ENCODE measurements at places on chromosomes 3 and 15.

DNA sequence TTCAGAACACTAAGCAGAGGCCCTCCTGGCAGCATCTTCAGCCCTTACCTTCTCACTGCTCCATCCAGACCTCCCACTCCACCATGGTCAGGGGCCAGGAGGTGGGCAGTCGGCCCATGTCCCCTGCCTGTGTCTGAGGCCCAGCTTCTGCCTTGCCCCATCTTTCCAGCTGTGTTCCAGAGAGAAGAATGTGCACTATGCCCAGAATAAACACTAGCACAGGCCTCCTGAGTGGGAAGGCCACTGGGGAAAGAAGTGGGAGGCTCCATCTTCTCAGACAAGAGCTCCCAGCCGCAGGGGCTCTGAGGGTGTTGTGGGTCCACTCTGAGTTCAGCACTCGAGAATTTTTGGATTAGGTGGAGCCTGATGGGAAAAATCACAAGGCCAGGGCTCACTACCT, 44.5 kb downstream of the ADCY5 start:
- no peak for DNase-seq

DNA sequence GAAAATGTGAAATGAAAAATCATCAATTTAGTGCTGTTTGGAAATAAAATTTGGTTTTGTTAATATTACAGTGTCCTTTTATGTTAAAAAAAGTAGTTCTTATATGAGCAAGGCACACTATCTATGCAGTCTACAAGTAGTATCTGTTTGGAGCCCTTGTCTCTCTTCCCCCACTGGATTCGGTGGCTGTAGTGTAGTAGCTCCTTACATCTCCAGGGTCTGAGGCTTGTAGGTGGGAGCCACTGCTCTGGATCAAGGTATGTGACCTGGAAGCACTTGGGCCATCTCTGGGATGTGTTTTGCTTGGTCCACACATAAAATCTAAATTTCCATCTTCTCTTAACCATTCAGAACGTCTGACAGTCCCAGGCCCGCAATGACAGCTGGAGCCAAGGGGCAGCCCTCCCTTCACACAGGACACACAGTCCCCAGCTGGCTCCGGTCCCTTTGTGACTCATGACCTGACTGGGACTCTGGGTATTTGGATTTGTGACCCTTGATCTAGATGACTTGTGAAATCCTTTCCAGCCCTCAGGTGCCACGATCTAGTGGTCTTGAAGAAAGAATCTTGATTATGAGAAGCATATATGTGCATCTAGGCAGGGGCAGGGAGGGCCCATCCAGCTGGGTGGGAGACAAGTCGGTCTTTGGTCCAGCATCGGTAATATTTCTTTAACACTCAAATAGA, 80.0 kb downstream of the USP13 start:
- no peak for DNase-seq

DNA sequence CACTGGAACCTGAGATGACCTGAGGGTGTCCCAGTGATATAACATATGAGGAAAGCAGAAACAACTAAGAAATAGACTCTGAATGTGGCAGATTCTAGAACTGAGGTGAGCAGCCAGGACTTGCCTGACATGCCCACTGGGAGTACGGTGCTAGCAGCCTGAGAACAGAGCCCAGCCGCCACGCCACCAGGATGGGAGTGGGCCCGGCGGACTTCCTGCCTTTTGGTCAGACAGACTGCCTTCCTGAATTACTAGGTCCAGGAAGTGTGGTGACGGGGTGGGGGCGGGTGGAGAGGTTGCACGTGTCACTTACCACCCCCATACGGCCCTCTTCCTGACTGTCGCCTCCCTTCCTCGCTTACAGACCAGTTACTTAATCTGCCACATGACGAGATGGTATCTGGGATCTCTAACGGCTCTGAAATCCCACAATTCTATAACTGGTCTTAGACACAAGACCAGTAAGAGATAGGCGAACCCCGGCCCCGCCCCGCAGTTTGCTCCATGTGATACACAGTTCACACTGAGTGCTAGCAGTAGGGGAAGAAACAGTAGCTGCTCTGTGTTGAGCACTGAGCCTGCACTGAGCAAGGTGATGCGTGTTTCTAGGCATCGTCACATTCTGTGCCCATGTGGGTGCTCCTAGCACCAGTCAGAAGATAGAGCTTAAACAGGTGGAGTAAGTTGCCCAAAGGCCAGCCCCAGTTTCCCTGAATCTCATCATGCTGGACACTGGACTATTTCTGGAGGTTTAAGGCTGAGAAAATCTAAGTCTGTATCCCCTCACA, 95.7 kb downstream of the CPN2 start:
- no peak for DNase-seq

- no peak for DNase-seq
Observed at GRCh38 chr3:138451595-138452162, 17.3 kb downstream of the ESYT3 start.

DNA sequence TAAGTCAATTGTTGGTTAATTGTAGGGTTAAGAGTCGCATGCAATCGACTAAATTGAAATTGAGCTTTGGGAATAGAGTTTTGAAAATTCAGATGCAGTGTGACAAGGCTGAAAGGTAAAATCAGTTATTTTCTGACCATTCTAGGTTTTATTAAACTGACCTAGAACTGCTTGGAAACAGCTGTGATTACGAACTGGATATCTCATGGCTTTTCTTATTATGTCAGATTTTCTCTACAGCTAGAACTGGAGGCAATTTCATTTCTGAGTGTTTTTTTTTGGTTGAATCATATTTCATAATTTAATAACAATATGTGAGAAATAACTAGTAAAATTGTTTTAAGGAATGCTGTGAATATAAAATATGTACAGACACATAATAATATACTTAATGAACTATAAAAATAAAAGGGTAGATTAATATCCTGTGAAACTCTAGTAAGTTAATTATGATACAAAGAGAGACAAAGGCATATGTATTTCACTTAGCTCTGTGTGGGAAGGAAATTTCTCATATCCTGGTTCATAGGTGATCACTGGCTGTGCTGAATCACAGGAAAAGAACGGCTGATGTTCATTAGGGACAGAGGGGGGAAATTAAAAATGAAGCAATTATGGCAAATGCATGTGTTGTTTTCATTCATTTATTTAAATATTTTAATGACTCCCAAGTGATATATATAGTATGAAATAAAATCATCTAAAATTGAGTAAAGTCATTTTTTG, 403.2 kb downstream of the ZIC1 start:
- DNase-seq = no peak

- no peak for DNase-seq
Observed at GRCh38 chr15:67573194-67573593, 30.7 kb downstream of the MAP2K5 start.

DNA sequence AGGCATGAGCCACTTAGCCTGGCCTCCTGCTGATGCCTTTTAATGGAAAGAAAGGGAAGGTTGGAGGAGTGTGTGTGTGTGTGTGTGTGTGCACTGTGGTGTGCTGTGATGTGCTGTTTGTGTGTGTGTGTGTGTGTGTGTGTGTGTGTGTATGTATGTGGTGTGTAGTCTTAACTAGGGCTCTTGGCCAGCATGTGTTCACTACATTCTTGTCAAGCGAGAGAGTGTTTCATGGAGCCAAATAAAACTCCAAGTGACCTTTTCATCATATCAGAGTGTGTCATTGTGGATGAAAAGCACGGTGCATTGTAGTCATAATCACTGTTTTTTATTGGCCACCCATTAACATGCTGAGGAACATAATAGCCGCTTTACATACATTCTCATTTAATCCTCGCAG, 30.8 kb upstream of the BHLHE40 start:
- no peak for DNase-seq

DNA sequence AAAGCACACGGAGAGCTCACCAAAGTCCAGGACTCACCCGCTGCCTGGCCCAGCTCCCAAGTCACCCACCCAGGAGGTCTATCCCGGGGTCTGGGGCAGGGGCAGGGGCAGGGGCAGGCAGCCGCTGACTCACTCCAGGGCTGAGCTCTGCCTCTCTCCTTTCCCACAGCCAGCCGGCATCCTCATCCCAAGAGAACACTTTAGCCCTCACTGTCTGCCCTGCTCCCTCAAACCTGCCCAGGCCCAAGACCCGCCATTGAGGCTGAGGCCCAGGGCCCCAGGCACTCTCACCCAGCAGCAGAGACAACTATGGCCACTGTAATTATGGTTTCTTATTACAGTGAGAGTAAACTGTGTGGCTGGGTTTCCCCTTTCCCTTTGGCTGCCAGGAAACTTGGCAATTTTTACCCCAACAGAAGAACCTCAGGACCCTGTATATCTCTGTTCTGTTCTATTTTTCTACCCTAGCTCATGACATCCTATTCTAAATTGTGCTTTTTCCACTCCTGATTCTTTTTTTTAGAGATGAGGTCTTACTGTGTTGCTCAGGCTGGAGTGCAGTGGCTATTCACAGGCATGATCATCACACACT, 53.0 kb downstream of the IQSEC1 start:
- DNase-seq = no peak

DNA sequence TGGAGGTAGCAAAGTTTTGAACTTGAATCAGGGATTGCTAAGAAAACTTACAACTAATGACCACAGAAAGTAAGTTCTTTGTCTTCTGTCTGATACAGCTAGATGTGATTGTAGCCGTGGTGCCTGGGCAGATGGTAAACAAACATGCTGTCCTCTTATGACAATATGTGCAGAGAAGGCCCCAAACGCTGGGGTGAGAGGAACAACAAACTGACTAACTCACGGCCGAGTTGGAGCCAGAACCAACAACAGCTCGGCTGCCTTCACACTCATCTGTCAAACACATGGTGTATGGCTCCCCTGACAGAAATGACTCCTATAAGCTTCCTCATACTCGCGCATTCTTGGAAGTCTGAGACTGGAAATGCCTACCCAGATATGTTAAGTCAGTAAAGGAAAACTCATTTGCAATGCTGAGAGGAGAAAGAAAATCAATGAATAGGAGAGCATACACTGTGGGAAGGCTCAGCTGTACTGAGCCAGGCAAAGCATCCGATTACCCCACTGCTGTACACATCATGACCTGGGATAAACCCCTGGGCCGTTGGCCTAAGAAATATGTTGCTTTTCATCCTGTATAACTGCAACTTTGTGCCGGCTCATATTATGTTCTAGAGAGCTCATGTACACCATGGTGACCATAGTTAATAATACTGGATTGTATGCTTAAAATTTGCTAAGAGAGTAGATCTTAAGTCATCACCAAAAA, 5.7 kb downstream of the THBS1 start:
- no peak for DNase-seq

GRCh38 chr3:195443391-195443989, 670 bp upstream of the ACAP2 start:
- no peak for DNase-seq

DNA sequence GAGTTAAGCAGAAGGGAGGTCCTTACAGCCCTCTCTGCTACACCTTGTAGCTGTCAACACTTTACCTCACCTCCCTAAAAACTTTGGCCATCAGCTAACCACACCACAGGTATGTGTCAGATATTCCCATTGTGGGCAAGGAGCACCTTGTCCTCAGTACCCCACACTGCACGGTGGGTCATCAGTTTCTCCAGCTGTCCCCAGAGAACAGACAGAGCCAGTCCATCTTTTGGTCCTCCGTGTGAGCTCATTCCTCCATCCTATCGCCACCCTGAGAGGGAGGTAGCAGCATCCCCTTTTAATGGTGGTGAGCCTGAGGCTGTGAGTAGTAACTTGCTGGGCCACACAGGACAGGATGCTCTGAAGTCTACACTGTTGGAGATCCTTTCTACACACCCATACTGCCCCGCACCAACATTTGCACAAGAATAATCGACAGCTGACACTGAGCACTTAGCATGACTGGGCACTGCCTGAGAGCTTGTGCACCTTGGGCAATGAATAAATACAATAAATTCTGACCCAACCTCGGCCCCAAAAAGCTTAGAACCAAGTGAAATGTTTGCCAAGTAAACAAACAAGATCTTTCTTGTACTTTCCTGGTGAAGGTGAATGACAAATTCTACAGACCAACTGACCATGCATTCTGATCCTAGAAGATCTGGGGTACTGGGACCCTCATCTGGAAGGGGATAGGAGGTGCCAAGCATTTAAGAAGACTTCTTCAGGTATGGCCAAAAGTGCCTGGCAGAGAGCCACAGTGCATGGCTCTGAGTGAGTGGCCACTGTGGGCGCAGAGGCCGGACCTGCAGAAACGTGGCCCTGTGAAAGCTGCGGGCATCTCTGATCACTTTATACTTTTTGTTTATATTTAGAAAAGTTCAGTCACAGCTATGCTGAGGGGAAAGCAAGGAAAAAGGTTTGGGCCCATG, 6.9 kb downstream of the CHCHD4 start:
- no peak for DNase-seq

DNA sequence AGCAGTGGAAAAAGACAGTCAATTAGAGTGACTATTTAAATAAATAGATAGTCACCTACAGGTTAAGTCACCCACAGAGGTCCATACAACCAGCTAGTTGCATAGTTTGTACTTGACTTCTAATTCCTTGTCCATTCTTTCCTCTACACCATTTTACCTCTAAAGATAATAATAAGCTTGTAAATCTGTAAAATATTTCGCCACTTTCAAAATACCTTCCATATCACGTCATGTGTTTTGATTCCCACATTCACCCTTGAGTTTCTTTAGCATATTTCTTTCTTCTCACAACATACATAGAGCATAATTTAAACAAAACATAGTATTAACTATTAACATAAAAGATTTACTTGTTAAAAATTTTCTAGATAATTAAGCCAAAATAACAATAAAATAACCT, 689.6 kb downstream of the MECOM start:
- DNase-seq = no peak

GRCh38 chr15:90818251-90819210, 49.9 kb upstream of the FURIN start:
- DNase-seq = no peak

GRCh38 chr3:50737906-50738598, 63.3 kb downstream of the DOCK3 start:
- no peak for DNase-seq

DNA sequence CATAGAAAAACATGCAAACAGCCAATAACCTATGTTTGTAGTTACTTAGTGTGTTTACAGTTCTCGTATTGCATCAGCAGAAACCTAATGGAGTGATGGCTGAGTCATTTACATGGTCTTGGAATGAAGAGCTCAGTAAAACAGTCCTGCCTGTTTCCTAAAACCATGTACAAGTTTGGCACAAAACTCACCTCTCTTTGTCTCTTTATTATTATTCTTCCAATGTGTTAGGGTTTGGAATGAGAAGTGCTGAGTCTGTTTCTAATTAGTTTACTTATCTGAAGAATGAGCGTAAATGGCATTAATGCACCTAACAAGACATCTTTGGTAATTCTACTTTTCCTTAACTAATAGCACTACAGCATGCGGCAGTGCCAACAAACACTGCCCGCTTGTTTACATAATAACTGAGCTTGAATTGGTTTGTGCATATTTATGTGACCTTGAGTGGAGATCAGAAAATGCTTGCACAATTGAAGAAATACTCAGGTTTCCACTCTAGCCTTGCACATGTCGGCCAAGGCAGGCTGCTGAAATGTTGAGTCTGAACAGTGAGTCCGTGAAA, 385.4 kb upstream of the SEMA6D start:
- no peak for DNase-seq

- no peak for DNase-seq
Observed at GRCh38 chr15:31300981-31301672, 25.5 kb upstream of the KLF13 start.

DNA sequence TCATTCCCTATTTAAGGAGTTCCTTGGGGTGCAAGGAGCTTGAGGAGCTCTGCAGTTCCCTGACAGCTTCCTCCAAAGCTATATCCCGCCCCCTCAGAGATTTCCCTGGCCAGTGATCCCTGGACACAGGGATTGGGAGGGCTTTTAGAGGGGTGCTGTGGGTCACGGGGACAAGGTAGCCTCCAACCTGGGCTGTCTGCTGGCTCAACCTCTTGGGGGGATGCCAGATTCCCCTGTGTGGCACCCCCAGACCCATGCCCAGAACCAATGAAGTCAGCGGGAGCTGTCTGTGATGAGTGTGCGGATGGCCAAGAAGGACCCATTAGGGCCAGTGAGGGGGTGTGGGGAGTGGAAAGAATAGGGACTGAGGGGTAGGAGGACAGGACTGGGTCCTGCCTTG, 21.0 kb upstream of the ATP2B2 start:
- no peak for DNase-seq

Data from activated naive CD4-positive, alpha-beta T cell (primary cell).